Suppressor macrophage (primary cell): ENCODE measurements at places on chromosomes 1 and 21.

DNA sequence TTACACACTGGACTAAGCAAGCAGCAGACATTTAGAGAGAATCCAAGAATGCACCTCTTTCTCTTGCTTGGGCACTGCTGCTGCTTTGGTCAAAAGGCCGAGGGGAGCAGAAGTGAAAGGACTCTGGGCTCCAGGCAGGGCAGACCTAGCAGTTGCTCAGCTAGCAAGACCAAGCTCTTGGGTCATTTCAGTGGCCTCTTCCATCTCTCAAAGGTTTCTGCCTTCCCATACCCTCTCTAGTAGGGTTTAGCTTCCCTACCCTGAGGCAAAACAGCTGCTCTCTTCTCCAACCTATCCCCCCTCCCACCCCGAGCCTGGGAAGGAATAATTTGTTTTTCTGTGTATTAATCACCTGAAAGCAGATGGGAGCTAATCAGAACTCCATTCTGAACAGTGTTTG, 25.8 kb downstream of the TFAP2E start:
- no peak for DNase-seq

DNA sequence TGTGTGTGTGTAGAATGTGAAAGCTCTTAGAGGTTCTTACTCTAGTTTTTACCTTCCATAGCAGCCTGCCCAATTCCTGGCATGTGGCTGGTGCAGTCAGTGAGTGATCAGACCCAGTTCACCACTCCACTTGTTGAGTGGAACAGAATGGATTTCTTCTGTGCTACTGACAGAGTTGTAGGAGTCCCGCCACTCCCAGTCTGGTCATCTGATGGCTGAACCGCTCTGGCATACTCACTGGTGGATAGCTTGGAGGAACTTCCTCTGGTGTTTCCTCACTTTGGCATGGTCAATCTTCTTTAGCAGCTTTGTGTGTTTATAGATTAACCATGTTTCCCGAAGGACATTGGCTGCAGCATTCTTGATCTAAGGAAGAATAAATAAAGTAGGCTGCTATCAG, 106.7 kb upstream of the ADAR start:
- peak; percentile 94 for DNase-seq

- DNase-seq: no peak
Measured at GRCh38 chr1:224082146-224082545, 31.8 kb upstream of the FBXO28 start.

DNA sequence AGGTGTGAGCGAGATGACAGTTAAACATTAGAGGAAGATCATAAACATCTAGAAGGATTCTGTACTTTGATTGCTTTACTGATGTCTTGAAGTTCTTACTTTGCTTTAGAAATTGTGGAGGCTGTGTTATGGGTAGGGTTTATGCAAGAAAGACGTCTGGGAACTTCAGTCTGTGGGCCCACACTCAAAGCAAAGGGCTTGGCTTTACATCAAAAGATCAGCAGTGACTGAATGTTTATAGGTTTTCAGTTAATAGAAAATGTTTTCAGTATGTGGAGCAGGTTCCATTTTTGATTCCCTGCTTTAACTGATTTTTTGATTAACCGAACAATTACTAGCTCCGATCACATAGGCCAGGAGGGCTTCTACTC, 31.9 kb downstream of the PEX14 start:
- DNase-seq: no peak

- no peak for DNase-seq
Measured at GRCh38 chr21:28133116-28133515, 859.6 kb downstream of the LTN1 start.

DNA sequence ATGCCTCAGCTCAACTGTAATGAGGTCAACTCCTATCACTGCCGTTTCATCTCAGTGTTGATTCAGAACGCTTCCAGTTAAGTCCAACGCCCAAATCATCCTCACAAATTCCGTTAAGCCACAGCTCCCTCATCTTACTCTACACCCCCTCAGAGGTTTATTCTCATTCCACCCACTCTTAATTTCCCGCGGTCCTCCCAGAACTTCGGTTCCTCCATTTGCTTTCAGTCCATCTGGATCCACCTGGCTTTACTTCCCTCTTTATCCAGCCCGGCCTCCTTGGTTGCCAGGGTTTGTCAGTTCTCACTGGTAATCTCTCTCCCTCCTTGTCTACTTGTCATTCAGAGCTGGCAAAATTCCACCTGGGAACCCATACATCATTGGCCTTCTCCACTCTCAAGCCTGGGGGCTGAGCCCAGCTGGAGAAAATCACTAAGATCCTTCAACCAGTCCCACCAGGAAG, 51.3 kb upstream of the RUNX1 start:
- no peak for DNase-seq

DNA sequence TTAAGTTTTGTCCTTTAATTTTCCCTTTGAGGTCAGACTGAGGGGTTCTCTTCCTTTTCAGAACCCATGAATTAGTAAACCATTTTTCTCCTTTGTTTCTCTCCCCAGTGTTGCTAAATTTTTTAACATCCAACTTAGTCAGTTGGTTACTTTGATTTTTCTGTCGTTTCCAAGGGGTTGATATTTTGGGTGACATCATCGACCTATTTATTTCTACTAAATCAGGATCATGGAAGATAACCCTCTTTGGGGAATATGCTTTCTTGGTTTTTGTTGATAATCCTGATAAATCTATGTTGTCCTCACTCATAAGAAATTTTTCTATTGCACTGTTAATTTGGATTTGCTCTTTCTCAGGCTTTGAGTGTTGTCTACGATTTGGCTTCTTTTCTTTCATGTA, 40.9 kb downstream of the LRRC53 start:
- DNase-seq: no peak

DNA sequence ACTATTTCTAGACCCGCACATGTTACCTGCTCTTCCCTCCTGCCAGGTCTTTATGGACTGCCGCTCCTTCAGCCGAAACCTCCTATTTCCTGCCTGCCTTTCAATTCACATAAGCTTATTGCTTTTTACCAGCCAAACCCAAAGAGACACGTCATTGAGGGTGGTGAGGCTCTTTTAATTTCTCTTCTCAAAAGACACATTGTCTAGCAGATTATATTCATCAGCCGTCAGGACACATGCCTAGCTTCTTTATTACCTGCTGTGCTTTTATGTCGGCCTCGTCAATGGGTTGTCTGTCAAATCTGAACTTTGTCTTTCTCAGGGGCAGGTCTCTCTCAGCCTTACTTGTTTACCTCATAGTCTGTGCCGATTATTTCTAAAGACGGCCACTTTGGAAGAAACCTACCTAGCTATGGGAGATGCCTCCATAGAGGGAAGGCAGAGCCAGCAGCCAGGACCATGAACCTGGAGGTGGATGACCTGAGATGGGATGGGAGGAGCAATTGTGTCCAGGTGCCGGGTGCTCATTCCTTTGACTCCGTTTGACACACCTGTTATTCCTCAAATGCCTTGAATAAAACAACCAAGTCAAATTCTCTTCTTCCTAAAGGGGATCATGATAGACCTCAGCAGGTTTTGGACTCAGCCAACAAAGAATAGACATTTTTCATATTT, 42.0 kb downstream of the ZBTB18 start:
- DNase-seq: no peak
